ENCODE measurements at places on chromosomes 13 and 19.

DNA sequence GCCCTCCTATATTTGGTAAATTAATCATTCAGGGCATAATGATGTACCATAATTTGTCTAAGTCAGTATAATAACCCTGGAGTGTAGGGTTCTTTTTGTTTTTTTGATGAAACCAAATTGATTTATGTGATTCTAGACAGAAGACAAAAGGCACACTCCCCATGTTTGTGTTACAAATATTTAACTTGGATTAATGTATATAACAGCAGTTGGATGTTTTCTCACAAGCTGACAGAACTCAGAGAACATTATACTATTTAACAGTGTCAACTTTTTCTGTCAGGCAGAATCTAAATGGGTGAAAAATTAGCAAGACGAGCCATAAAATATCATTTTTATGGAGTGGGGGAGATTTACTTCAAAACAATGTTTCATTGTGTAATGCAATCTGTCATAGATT lies 15.2 kb downstream of the CBY2 start:
- no peak for DNase-seq

- DNase-seq = no peak
These were observed 27.9 kb upstream of the ONECUT3 start for GRCh38 chr19:1725100-1726064.

DNA sequence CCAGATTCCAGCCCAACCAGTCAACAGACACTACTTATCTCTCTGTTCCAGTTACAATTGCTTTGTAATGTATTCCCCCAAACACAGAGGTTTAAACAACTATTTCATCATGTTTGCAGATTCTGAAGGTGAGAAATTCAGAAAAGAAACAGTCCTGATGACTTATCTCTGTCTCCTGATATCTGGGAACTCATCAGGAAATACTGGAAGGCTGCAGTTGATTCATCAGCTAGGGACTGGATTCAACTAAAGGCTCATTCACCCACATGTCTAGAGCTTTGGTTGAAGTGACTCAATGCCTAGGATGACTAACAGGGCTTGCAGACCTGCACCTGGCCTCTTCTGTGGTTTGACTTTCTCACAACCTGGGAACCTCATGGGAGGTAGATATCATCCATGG lies 56.6 kb upstream of the GPC6 start:
- DNase-seq = no peak

- DNase-seq = peak; percentile 31
These were observed 21.7 kb upstream of the LAMP1 start for GRCh38 chr13:113275387-113275786.

DNA sequence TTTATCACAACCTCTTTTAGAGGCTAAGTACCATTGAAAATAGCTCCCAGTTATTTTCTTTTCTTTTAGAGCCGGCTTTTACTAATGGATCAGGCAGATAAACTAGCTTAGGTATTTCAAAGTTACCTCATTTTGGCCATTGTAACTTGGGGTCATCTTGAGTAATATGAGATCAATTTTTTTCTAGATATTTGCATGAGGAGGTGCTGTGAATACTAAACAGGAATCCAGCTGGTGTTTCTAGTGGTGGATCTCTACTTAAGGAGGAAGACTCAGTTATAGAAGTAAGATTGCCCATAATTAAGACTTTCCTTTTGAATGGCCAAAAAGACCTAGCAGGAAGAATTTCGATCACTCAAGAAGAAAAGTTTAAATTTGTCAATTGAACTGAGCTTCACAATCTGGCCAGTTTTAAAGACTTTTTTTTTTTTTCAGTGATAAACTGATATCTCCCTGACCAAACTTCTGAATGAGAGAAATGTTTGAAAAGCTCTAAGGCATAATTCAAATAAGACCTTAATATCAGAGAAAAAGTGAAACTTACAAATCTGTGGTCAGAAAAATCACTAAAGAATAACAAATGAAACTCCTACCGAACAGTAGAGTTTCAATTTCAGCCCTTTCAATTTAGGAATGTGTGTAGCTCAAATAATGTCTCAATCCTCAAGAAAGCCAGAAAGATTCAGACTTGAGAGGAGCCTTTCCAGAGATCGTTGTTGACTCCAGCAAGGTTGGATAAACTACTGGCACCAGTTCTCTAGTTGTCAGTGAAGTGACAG lies 11.6 kb upstream of the NAA16 start:
- DNase-seq = no peak

- no peak for DNase-seq
These were observed 7.9 kb downstream of the UPF1 start for GRCh38 chr19:18839465-18840287.

DNA sequence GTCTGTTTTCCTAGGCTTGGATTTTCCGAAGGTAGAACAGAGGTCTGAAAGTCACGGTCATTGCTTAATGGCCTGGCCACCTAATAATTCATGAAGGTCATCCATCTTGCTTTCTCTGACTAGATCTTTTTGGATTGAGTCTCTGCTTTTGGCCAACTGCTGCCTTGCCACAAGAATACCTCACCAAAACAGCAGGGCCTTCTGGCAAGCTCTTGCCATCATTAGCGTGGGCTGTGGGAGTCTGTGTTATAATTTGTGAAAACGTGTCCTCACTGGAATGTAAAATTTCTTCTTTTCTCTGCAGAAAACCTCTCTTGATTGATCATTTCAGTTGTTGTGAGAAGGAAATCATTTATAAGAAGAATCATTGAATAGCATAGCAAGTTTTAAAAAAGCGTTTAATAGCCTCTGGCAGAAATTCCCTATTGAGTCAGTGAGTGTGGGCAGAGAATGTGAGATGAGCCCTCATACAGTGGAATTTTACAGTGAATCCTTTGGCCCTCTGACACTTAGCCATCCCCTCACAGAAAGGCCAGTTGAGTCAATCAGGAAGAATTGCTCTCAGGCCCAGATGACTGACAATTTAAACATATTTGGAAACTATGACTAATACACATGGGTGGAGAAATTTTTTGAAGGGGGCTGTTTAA lies 43.2 kb upstream of the ERICH6B start:
- DNase-seq = no peak

- DNase-seq = no peak
These were observed 254.5 kb downstream of the SLITRK6 start for GRCh38 chr13:85544756-85545155.

DNA sequence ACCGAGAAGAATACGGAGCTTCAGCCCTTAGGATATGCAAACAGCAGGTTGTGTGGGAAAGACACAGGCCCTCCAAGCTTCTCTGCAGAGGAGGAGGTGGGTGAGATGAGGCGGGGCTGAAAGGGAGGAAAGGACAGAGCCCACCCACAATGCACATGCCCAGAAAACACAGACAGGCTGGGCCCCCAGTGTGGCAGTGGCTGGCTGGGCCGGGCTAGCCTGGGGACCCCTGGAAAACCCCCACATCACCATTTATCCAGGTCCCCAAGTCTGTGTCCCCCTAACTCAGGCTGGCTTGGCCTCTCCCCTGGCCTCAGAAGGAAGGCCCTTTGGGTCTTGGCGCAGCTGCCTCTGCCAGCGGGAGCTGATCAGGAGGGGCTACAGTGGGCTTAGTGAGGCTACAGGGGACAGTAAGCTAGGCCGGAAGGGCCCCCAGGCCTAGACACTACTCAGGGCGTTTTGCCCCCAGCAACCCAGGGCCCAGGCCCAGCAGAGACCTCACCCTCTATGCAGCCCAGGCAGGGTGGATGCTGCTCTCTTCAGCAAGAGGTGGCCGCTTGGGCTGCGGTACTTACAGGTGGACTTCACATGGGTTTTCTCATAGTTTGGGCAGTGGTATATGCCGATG lies 119.5 kb downstream of the TUBA3C start:
- no peak for DNase-seq

GRCh38 chr19:55256562-55257460 lies 2.0 kb downstream of the PPP6R1 start:
- DNase-seq = no peak

GRCh38 chr19:5844456-5845433 lies 5.2 kb upstream of the FUT6 start:
- no peak for DNase-seq

GRCh38 chr13:24670174-24670573 lies 10.0 kb upstream of the ATP12A start:
- no peak for DNase-seq

GRCh38 chr19:996051-996838 lies 4.0 kb upstream of the GRIN3B start:
- no peak for DNase-seq

GRCh38 chr19:53982001-53982451 lies 9.4 kb upstream of the CACNG6 start:
- no peak for DNase-seq

DNA sequence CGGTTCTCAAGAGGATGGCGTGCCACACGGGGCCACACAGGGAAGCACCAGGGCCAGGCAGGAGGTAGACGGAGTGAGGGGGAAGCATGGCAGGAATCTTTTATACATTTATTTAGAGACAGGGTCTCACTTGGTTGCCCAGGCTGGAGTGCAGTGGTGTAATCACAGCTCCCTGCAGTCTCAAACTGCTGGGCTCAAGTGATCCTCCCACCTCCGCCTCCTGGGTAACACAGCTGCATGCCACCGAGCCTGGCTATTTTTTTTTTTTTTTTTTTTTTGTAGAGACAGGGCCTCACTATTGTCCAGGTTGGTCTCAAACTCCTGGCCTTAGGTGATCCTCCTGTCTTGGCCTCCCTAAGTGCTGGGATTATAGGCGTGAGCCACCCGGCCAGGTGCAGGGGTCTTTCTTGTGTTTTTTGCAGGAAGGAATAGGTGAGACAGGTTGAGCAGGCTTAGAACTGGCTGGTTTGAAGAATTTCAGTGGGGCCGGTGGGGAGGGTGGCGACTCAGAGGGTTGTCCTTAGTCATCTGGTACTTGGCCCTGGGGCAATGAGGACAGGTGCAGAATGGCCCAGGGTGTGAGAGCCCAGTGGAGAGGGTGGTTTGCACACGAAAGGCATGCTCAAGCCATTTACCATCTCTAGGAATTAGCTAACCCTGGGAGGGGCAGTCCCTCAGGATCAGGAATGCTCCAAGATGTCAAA lies 7.6 kb downstream of the SSC5D start:
- DNase-seq = no peak

DNA sequence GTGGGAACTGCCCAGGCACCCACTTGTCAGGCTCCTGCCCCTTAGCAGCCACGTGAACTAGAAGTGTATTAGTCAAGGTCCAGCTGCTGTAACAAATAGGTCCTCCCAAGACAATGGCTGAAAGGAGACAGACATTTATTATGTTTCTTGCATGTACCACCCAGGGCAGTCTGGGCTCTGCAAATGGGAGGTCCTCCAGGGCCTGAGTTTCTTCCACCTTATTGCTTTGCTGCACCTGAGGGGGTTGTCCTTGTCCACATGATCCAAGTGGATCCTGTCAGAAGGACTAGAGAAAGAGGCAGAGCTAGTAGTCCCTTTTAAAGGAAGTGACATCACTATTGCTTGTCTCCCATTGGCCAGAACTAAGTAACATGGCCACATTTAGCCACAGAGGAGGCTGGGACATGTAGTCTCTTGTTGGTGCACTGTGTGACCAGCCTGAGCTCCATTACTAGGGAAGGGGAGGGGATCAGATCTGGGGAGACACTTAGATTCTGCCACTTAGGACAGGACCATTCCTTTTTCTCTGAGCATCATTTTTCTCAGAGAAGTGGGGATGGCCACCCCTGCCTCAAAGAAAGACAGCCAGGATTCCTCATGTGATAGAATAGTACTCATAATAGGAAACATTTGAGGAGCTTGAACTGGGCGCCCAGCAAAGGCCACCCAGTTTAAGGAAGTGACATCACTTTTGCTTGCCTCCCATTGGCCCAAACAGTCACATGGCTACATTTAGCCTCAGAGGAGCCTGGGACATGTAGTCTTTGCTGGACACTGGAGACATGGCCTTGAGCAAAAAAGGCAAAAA lies 15.1 kb downstream of the CC2D1A start:
- peak; percentile 53 for DNase-seq

DNA sequence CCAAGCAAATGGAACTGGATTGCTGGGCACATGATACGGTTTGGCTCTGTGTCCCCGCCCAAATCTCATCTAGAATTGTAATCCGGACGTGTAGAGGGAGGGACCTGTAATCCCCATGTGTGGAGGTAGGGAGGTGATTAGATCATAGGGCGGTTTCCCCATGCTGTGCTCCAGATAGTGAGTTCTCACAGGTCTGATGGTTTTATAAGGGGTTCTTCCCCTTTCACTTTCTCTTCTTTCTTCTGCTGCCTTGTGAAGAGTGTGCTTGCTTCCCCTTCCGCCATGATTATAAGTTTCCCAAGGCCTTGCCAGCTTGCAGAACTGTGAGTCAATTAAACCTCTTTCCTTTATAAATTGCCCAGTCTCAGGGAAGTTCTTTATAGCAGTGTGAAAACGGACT lies 32.6 kb upstream of the MTIF3 start:
- no peak for DNase-seq

DNA sequence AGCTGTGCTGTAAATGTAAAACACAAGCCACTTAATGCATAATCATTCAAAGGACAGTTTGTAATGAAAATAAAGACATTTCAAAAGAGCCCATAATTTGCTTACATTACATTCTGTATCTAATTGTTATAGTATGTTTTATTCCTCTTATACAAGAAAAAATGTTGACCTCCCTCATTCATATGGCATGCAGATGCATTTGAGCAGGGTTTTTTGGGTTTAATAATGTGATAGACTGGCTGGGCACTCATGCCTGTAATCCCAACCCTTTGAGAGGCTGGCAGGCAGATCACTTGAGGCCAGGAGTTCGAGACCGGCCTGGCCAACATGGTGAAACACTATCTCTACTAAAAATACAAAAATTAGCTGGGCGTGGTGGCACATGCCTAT lies 11.6 kb upstream of the ARL11 start:
- DNase-seq = no peak

DNA sequence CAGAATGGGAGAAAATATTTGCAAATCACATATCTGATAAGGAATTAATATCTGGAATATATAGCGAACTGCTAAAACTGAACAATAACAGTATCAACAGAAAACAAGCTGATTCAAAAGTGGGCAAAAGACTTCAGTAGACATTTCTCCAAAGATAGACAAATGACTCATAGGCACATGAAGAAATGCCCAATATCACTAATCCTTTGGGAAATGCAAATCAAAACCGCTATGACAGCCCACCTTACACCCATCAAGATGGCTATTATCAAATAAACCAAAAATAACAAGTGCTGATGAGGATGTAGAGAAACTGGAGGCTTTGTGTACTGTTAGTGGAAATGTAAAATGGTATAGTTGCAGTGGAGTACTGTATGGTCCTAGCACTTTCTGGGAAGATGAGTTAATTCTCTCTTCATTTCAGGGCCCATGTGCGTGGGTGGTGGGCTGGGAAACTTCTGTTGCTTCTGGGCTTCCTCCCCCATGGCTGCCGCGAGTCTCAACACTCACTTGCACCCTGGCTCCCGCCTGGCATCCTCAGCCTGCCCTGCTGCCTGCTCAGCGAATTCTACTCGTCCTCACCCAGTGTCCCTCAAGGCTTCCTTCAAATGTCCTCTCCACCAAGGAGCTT lies 12.4 kb upstream of the GJA3 start:
- no peak for DNase-seq

- DNase-seq = no peak
These were observed 296.5 kb downstream of the LMO7 start for GRCh38 chr13:75932636-75933035.

Data from Jurkat, Clone E6-1 (cell line).